Renal cortical epithelial cell (primary cell): ENCODE measurements at places on chromosomes 4 and X. TPM values are rescaled to one million over a fixed set of nuclear protein-coding genes. Genes with fewer than 3 reads are reported as not detected.

GRCh38 chr4:28250646-28251045, 1390.0 kb downstream of the STIM2 start:
- DNase-seq = no peak

DNA sequence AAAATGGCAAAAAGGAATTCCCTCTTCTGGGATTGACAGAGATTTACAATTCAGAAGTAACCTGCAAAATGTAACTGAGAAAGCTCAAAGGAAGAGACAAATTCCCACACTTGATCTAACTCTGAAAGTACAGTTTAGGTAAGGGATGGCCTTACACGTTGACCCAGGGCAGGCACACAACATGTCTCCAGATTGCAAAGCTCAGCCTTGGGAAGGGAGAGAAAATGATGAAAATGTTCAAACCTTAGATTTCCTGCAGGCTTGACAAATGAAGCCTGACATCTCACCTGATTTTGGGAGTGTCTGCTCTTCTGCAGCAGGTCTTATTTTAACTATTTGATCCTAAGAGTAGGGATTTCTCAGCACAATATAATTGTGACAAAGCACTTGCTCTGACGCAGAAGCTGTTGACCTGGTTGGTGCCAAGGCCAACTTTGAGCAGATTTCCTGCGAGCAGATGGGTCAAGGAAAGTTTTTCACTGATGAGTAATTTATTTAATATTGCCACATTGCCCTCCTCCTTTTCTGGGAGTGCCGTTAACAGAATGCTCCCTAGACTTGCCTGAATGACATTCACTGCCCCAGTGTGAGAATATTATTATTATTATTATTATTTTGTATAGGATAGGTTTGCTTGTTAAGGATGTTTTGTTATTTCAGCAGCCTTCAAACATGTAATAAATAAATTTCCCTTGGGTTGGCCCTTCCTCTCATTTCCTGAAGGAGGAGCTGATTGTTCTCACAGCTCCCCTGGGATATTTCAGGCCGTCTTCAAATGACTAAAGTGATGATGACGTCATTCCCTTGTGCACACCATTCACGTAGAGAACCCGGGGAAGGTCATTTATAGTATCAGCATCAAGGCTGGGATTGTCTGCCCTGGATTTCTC, 157.1 kb downstream of the VEGFC start:
- DNase-seq = peak; percentile 42

DNA sequence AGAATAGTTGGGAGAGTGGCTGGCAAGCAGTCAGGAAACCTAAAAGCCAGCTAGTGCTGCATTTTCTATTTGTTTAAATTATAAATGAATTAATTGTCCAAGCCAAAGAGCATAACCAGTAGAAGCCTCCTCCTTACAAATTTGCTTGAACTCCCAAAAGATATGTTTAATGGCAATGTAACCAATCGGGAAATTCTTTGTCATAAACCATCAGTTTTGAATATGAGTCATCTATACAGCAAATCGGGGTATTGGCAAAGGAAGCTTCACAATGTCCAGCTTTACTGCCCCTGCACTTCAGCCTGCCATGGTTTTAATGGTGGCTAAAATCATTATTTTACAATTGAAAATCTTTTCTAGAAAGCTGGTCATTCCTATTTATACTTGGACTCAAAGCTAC, 216.6 kb downstream of the SHROOM3 start:
- DNase-seq = no peak

DNA sequence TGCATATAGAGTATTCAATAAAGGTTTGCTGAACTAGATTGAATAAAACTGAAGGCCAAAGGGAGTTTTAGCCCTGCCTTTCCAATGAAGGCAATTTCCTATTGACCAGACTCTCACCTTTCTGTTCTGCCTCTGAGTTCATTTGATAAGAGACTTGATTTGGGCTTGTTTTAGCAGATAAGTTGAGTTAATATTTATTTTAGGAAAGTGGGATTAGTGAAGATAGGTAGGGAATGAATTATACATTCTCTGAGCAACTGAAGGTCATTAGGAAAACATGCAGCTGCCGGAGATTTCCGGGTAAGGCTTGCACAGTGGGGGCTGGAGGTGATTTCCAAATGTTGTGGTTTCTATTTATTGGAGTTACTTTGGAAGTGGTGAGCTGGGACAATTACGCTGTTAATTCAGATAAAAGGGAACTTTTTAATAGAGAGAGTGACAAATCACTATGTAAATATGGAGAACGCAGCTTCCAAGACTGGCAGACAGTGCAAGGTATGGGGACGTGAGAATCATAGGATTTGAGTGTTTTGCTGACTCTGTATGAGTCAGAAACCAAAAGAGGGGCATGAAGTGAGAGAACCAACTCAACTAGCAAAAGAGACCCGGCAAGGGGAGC, 553.6 kb upstream of the BOD1L1 start:
- DNase-seq = peak; percentile 66

GRCh38 chr4:146520896-146521540, 722 bp downstream of the SLC10A7 start:
- DNase-seq = peak; percentile 71

- peak; percentile 86 for DNase-seq
Measured at GRCh38 chr4:99815597-99816011, 1.0 kb upstream of the DAPP1 start.

DNA sequence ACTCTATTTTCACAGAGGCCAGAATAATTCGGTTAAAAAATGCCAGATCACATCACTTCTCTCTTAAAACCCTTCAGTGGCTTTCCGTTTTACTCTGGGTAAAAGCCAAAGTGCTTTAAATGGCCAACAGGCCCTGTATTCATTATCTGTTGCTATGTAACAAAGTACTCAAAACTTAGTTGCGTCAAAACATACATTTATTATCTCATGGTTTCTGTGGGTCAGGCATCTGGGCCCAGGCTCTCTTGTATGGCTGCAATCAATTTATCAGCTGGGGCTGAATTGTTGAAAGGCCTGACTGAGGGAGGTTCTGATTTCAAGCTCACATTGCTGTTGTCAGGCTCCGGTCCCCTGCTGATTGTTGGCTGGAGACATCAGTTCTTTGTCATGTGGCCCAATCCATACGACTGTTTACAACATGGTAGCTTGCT, 72.7 kb upstream of the H2AZ1 start:
- no peak for DNase-seq

DNA sequence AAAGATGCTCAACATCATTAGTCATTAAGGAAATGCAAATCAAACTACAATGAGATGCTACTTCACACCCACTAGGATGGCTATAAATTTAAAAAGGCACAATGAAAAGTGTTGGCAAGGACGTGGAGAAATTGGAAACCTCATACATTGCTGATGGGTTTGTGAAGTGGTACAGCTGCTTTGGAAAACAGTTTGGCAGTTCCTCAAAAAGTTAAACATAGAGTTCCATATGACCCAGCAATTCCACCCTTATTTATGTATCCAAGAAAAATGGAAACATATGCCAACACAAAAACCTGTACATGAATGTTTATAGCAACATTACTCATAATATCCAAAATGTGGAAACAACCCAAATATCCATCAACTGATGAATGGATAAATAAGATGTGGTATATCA, 101.3 kb upstream of the MAGEB10 start:
- no peak for DNase-seq

DNA sequence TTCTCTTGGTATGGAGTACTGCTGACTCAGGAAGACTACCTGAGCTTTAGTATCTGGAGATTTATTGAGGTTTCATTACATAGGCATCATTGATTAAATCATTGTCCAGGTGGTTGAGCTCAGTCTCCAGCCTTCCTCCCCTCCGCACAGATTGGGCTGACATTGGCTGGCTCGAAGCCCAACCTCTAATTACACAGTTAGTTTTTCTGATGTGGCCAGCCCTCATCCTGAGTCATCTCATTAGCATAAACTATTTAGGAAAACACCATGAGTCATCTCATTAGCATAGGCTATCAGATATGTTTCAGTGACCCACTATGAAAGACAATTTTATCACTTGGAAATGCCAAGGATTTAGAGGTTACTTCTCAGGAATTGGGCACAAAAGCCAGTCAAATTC, 93.9 kb upstream of the ANKRD50 start:
- DNase-seq = peak; percentile 85

DNA sequence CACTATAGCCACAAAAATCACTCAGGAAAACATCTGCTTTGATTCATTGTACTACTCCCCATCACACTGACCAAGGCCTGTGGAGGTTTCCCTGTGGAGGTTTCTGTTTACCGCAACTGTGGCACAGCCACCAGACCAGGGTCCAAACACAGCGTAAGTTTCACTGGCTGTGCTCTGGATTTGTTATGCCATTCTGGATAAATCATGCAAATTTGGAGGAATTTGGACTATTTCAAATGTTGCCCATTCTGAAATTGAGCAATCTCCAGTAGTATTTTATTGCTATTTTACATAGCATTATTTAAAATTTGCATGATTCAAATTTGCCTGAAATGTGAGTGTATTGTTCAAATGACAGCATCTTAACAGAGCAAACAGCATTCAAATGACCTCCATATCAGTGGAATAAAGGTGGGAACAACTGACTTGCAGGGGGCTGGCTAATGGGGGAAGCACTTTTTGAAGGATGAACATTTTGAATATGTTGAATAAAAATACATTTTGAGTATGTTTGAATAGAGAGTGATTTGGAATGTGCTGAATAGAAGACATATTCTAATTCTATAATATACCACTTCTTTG, 66.1 kb upstream of the ACSL1 start:
- DNase-seq = no peak

The MED14 gene
- total RNA-seq = 8.9 and 35.5 TPM in 2 replicates

The PRKG2 gene
- 0.35 and 0.89 TPM in 2 replicates for total RNA-seq

The SHROOM4 gene
- total RNA-seq = 4.9 and 12.7 TPM in 2 replicates
